ENCODE measurements at places on chromosomes 5 and 9.

- peak; percentile 72 for DNase-seq
Observed at GRCh38 chr5:62569470-62569869, 9.1 kb upstream of the LRRC70 start.

DNA sequence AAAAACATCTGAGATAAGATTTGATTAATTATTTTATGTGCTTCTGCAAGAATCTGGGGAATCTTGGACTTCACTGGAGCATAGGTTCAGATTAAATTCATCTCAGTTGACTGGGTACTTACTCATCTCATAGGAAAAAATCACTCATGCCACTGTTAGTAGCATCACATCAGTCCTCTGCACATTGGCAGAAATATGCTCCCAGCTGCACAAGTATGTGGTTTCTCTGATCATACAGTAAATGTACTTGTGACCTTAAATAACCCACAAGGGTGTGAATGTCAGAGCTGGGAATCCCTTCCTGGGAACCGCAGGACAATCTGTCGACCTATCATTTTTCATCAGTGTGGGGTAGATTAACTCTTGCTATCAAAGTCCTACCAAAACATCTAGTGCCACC, 203.7 kb upstream of the SLC24A2 start:
- peak; percentile 24 for DNase-seq

DNA sequence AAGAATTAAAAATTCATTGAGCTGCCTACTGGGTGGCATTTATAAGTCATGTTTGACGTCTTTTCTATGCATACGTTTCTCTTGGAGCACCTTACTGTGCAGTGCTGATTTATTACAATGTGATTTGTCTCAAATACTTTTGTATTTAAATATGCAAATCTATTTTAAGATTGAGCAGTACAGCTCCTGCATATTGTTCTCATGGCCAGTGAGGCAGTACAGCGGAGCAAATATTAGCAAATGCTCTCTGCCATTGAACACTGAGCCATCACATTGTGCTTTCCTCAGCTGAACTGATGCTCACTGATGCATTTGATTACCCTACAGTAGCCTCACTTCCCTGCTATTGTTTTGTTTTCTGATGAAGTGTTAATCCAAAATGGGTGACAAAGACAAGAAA, 149.6 kb downstream of the HTR1A start:
- no peak for DNase-seq

GRCh38 chr5:11075035-11075805, 314.2 kb upstream of the DAP start:
- DNase-seq, result no peak

GRCh38 chr5:644971-645370, 32.8 kb downstream of the CEP72 start:
- DNase-seq, result no peak

- no peak for DNase-seq
Observed at GRCh38 chr5:141841378-141842180, 36.6 kb downstream of the PCDH1 start.

- no peak for DNase-seq
Observed at GRCh38 chr9:110876929-110877328, 161.3 kb downstream of the LPAR1 start.

DNA sequence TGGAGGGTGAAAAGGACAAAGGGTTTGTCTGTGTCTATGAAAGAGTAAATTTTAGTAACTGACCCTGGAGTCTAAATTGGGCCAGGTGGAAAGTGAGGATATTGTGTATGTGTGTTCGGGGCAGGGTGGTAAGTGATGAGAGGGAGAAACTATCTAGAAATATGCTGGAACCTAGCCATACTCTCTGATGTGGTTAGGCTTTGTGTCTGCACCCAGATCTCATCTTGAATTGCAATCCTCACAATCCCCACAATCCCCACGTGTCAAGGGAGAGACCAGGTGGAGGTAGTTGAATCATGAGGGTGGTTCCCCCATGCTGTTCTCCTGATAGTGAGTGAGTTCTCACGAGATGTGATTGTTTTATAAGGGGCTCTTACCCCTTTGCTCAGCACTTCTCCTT, 60.6 kb downstream of the COMMD10 start:
- no peak for DNase-seq

GRCh38 chr9:206481-206880, 8.2 kb upstream of the DOCK8 start:
- DNase-seq, result no peak

- no peak for DNase-seq
Observed at GRCh38 chr9:73180403-73180802, 28.7 kb downstream of the ANXA1 start.

DNA sequence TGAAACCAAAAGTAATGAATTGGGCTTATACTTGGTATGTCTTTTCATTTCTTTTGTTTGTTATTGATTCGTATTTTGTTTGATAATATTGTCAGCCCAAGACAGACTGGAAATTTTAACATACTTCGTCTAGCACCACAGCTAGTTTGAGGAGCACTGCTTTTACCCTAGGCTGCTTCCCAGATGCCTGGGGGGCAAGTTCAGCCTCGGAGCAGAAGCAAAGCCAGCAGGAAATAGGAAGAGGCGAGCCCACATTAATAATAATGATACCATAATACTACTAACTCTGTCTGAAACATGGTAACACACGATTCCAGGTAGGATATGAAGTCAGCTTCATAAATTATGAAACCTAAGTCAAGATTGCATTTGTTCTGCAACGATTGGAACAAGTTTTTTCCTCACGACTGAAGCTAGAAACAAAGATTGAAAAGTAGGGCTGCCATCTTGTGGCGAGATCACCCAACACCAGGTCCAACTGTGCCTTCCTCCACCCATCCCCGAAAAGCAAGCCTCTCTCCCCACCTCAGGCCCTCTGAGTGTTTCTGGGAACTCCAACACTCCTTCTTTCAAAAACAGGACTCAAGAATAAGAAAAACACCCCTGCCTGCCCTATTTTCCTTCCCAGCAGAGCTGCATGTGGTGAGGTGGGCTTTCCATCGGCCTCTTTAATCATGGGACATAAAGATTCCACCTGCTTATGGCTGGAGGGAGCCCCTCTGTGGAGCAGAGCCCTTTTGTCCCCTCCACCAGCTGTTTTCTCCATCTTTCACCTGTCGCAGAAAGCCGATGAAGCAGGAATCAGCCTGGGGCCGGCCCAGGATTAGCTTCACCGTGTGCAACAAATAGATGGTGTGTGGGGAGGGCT, 236.4 kb downstream of the CAAP1 start:
- DNase-seq, result no peak

DNA sequence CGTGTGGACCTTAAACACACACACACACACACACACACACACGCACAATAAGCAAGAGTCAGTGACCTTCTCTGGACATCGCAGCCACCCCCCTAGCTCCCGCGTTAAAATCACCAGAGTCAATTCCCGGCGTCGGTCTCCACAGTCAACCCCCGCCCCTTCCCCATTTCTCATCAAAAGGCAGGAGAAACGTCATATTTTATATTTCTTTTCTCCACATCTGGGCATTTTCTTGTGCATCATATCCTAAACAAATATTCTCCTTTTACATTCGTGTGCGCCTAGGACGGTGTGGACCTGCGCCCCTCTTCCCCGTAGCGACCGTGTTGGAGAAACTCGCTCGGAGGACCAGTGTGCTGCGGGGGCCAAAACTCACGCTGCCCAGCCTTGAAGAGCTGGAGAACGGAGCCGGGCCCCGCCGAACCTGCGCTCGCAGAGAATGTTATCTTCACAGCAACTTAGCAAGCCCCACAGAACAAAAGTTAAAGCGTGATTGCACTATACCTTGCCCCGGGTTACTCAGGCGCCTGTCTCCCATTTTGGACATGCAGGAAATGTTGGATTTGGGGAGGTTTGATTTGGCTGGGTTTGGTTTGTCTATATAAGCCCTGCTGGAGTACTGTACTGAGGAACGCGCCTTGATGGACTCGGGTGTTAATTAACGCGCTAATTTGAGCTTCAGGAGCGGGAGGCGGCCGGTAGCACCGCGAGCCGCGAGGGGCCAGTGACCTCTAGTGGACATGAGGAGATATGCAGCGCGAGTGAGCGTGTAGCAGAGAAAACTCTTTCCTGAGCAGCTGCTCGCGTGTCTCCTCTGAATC, 192.4 kb downstream of the MEF2C start:
- DNase-seq, result peak; percentile 74

DNA sequence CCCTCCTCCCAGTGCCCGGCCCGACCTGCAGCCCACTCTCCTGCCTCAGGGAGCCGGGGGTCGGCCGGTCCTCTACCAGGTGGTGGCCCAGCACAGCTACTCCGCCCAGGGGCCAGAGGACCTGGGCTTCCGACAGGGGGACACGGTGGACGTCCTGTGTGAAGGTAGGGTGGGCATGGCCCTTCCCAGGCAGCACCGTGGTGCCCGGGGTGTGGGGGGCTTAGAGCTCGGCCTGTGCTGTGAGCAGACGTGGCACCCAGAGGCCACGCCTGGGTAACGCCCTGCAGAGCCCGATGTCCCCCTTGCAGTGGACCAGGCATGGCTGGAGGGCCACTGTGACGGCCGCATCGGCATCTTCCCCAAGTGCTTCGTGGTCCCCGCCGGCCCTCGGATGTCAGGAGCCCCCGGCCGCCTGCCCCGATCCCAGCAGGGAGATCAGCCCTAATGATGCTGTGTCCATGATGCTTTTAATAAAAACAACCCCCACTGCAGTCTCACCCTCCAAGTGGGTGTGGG, 7.2 kb downstream of the ENTPD8 start:
- DNase-seq, result no peak

DNA sequence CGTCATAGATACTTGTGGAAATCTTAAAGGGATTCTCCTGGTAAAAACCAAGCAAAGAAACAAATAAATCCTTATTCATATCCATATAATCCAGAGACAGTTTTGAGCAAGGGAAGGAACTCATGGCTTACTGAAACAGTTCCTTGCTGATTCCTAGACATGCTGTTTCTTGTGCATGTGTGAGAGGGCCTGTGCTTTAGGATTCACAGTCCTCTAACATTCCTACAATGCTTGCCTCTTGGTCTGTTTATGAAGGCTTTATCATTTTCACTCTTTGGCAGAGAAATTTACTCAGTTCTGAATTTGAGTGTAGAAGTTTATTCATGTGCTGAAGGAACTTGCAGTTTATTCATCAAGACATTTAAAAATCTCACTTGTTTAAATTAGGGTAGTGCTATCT, 123.4 kb downstream of the RPS23 start:
- DNase-seq, result no peak

GRCh38 chr9:121901616-121902015, 191.5 kb downstream of the TTLL11 start:
- no peak for DNase-seq

DNA sequence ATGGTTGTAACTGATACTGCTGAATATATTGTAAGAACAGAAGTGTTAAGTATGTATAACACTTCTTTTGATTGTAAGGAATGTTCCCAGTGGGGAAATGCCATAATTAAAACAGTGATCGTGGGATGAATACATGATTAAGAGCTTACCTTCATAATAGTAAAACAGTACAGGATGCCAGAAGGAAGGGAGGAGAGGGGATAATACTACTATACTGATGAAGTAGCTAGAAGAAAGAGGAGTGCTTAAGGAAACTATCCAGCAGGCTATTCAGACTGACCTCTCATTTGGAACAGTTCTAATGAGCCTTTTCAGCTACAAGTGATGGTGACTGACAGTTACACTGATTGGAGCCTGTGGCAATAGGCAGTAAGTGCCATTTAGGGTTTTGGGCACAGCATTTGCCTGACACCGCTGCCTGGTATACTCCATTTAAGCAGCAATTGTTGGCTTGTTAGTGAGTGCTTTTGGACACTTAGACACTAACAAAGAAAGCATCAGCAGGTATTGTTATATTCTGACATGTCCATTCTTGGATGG, 33.8 kb upstream of the KDM4C start:
- DNase-seq, result no peak

DNA sequence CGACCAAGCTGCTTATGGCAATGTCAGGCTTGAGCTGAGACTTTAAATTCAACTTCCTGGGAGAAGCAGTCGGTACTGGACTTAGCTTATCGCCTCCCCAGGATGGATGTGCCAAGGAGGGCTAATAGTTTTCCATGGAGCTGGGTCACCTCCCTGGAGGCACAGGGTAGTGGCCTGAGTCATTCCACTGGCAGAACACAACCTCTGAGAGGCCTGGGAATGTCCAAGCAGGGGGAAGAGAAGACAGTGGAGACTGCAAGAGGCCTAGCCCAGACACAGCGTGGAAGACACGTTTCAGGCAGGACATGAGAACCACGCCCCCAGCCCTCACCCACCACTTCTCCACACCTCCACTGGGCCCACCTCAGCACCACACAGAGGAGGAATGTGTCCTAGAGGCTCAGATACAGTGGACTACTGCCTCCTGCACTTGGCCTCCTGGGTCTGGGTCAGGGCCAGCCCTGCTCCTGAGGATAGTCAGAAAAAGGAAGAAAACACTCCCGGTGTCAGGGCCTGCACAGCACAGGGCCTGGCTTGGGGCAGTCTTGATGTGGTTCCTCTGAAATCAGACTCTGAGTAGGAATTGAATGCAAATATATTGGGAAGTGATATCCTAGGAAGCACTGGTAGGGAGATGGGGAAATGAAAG, 171.8 kb downstream of the FSTL4 start:
- DNase-seq, result no peak

- DNase-seq, result no peak
Observed at GRCh38 chr9:104784098-104784497, 20.2 kb downstream of the NIPSNAP3B start.
